ENCODE measurements at places on chromosomes 4 and X. TPM values are rescaled to one million over a fixed set of nuclear protein-coding genes. Genes with fewer than 3 reads are reported as not detected.

GRCh38 chr4:177250056-177250696 is 59.5 kb upstream of the NEIL3 start:
- DNase-seq = no peak

DNA sequence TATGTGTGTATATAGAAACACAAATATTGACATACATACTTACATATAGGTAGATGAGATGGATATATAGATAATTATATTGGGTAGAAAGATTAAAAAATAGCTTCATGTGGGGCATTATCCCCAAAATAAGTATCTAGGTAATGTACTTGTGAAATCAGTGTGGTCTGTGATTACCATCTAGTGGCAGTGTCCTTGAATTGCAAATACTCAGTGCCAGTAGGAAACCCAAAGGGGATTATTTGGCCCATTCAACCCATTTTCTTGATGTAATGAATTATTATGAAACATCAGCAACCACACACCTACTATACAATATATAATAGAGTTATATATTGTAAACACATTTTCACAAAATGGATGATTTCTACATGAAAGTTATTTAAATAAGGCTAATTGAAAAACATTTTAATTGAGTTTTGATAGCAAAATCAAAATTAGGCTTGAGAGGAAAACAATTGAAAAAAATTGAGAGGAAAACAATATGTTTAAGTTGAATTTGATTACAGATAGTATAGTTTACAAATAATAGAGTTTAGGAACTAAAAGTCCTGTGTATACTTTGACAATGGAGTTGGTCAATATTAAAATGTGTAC is 389.4 kb downstream of the GALNTL6 start:
- DNase-seq = no peak

The UBL4A gene
- total RNA-seq = 67.1 TPM

- DNase-seq = no peak
Observed at GRCh38 chr4:128832243-128832625, 22.7 kb downstream of the JADE1 start.

GRCh38 chr4:175504318-175504717 is 307.7 kb downstream of the GPM6A start:
- no peak for DNase-seq

GRCh38 chrX:13120017-13120416 is 75.6 kb upstream of the FAM9C start:
- DNase-seq = no peak

All from thoracic aorta (tissue), 2 donors.